Body of pancreas (tissue), 4 donors: ENCODE measurements at places on chromosomes 5 and 9.

GRCh38 chr5:176875783-176876505 is 23.2 kb downstream of the HK3 start:
- DNase-seq: no peak

- DNase-seq: no peak
Measured at GRCh38 chr5:142803428-142804125, 33.4 kb downstream of the ARHGAP26 start.

DNA sequence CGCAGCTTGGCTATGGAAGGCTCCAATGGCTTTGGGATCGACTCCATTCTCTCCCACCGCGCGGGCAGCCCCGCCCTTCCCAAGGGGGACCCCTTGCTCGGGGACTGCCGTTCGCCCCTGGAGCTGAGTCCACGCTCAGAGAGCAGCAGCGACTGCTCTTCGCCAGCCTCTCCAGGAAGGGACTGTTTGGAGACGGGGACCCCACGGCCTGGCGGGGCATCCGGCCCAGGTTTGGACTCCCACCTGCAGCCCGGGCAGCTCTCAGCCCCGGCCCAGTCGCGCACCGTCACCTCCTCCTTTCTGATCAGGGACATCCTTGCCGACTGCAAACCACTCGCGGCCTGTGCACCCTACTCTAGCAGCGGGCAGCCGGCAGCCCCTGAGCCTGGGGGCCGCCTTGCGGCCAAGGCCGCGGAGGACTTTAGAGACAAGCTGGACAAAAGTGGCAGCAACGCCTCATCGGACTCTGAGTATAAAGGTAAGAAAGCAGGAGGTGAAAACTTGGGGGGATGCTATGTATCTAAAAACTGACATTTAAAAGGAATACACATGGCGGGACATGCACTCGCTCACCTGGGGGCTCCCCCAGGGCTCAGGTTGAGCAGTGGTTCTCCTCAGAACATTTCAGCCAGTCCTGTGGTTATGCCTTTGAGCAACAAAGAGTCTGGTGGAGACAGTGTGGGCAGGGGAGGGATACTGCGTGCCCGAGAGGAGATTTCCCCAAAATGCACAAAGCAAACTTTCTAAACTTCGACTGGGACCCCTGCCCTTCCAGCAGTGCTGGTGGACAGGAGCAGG is 579 bp downstream of the BARHL1 start:
- no peak for DNase-seq

DNA sequence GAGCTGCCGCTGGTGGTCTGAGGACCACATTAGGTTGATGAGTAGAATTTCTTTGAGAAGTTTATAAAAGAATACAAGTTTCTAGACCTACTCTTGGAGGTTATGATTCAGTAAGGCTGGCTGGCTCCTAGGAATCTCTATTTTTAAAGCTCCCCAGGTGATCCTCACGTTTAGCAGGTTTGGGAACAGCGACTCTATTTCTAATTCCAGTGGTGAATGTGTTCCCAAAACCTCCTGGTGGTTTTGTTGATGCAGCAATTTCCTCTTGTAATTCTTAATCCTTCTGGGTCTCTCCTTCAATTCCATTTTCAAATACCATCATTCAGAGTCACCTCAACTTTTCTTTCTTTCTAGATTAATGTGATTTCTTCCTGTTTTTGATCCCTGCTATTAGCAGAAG is 215.9 kb upstream of the RFX3 start:
- no peak for DNase-seq

- no peak for DNase-seq
Measured at GRCh38 chr5:100691548-100691947, 156.4 kb downstream of the FAM174A start.

GRCh38 chr5:153491038-153491744 is 721 bp downstream of the GRIA1 start:
- no peak for DNase-seq

GRCh38 chr5:153552886-153553285 is 62.4 kb downstream of the GRIA1 start:
- DNase-seq: no peak

DNA sequence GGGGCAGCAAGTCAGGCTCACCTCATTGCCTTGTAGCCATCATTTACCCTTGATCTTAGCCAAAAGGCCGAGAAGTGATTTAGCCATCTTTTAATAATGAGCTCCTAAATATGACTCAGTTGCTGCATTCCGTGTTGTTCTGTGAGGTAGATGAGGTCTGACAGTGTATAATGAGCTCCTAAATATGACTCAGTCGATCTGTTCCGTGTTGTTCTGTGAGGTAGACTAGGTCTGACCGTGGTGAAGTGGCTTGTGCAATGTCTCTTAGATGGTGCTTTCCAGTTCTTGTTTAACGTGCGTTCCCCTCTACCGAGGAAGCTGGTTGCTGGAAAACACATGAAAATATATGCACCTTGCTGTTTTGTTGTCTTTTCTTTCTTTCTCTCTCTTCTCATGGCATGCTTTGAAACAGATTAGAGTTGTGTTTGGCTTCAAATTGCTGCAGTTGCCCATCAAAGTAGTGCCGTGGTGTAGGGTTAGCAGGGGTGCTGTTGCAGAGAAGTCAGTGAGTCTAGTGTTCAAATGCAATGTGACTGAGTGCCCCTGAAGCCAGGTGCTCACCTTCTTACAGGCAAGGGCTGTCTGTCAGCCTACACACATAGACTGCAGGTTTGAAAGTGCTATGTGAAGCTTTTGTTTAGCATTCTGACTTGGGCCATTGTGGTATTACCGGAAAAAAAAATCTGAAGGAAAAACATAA is 118.6 kb downstream of the KDM4C start:
- no peak for DNase-seq

DNA sequence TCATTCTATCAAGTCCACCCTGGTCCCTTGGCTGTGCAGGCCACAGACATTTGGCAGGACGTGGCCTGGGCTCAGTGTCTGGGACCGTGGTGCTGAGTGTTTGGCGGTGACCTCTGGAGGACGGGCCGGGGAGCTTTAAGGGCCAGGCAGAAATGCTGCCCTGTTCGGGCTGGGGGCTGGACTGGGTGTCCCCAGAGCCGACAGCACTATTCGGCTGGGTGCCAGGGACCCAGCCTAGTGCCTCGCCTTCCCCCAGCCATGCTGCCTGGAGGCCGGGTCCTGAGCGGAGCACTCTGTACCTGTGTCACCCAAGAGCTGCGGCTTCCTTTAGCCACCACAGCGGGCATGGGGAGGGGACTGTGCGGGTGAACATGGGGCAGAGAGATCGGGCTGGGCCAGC is 40.4 kb downstream of the COL5A1 start:
- DNase-seq: no peak

DNA sequence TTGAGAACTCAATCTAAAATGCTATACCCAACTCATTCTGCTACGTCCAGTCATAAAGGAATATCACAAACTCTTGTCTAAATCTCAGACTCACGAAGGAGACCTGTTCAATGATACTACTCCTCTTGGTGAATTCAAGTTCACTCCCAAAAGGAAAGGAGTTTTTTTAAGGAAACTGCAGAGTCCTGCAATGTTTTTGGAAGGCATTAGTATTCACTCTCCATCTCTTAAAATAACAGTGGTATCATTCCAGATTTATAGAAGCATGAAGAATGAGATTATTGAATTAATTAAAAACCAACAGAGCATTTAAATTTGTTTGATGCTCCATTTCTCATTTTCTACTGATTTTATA is 73.4 kb downstream of the FOXD1 start:
- DNase-seq: no peak

DNA sequence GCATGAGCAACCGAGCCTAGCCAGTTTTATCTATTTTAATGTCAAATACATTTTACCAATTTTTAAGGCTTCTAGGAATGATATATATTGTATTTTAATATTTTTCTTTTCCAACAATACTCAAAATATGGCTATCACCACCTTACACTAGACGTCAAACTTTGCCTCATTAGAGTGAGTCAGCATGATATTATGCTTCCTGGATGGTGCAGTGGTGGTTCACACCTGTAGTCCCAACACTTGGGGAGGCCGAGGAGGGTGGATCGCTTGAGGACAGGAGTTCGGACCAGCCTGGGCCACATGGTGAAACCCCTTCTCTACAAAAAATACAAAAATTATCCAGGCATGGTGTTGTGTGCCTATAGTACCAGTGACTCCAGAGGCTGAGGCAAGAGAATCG is 7.3 kb upstream of the CDC14B start:
- no peak for DNase-seq

GRCh38 chr5:2691530-2691929 is 59.9 kb downstream of the IRX2 start:
- DNase-seq: no peak

GRCh38 chr5:96440185-96440538 is 7.1 kb upstream of the PCSK1 start:
- DNase-seq: no peak

DNA sequence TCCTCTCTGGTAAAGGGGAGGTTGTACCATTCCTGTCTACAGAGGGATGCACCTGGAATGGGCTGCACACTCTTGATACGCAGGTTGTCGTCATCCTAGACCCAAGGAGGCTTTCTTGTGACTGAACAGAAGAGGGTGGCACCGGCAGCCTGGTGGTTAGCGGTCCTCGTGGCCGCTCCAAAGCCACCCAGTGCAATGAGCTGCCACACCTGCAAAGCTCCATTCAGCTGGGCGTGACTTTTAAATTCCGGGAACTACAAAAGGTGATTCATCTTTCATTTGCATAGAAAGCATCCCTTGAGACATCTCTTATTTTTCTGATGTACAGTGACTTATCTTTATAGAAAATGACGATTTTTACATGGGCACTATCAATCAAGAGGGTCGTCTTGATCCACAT is 286.1 kb upstream of the IRX1 start:
- no peak for DNase-seq

- no peak for DNase-seq
Measured at GRCh38 chr5:119273391-119273839, 82.4 kb upstream of the TNFAIP8 start.

GRCh38 chr9:103287361-103287760 is 292.2 kb downstream of the CYLC2 start:
- no peak for DNase-seq

GRCh38 chr5:32071351-32071944 is 102.7 kb downstream of the GOLPH3 start:
- no peak for DNase-seq

DNA sequence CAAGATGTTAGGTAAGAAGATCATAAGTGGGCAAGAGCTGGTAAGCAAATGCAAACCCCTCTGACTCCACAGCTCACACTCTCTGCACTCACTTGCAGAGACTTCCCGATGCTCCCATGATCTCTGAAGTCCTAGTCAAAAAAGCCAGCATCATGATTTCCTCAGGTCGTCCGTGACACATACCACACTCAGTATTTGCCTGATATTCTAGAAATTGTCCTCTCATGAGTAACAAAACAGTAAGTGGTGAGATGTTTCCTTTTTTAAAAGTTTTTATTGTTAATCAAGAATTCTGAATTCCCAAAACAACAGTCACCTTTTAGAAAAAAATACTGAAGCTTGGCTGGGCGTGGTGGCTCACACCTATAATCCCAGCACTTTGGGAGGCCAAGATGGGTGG is 194.6 kb downstream of the DENND1A start:
- DNase-seq: no peak

DNA sequence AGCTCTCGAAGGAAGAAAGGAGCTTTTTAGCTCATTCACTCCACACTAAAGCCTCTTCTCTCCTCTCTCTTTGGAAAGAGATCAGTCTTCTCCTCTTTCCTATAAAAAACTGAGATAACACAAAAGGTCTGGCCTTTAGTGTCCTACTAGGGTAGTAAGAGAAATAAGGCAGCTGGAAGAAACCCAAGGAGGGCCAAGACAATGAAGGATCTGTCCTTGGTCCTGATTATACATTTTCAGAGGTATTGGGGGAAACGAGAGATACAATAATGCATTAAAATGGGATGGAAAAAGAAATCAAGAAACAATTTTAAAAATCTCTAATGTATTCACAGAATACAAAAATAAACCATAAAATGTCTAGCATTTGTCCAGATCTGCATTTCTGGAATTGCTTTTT is 184.0 kb downstream of the SLF1 start:
- no peak for DNase-seq

DNA sequence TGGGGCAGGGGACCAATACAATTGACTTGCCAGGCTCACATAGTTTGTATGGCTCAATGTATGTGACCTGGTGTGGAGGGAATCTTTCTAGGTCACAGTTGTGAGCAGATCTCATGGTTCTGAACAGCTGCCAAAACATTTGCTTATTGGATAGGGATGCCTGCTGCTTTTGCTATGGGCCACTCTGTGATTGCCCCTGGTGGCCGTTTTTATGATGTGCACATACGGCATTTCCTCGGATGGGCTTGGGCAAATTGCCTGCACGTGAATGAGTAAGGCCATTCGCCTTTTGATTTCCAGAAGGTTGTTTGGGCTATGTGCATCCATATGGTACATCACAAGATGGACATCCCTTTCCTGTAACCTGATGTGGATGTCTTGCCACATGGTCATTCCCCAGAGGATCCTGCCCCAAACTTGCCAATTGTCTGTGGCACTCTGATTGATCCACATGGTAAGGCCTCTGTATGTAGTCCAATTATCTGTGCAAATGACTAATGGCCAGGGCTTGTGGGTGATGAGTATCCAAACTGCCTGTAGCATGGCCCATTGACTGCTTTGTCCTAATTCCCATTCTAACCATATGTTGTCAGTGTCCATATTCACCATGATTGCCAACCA is 10.7 kb upstream of the SLC22A4 start:
- peak; percentile 74 for DNase-seq

GRCh38 chr9:76687861-76688391 is 76.3 kb upstream of the PCA3 start:
- DNase-seq: no peak

GRCh38 chr9:83744206-83744605 is 36.4 kb upstream of the UBQLN1 start:
- DNase-seq: no peak

DNA sequence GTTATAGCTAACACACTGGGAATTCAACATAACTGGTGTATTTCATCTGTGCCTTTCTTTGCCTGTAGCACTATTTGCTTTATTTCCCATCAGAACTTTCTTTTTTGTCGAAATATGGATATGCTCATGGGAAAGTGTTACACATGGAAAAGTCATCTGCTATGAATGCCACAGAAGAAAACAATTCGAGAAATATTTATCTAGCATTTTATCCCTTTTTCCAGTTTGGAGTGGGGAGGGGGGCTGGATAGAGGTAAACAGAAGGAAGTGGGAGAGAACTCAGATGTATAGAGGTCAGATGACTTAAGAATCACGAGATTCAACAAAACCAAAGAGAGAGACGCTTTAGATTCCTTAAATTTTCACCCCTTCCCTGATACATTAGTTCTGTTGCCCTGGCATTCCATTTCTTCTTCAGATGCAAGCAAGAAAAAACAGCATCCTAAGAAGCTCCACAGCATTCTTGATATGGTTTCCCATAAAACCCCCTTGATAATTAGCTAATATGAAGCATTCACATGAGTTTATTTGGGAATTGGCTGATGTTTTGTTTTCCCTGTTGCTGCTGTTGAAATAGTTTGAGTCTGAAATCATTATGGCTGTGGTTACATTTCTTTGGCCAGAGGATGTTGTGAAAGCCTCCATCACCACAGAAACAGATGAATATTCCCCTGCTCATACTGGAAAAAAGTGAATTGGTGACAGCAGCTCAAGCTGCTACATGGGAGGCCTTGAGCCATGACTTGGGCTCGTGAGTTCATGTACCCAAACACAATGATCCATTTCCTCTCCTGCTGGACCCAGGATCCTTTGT is 335.8 kb upstream of the DAB2 start:
- no peak for DNase-seq

- no peak for DNase-seq
Measured at GRCh38 chr5:5705010-5705409, 282.5 kb downstream of the ICE1 start.

- no peak for DNase-seq
Measured at GRCh38 chr9:112384690-112385089, 4.8 kb downstream of the HSDL2 start.
